ENCODE measurements at places on chromosomes 6 and 20.

- DNase-seq, result no peak
Observed at GRCh38 chr20:57612916-57613315, 7.3 kb downstream of the ZBP1 start.

GRCh38 chr20:17026346-17026745 is 200.5 kb upstream of the PCSK2 start:
- no peak for DNase-seq

DNA sequence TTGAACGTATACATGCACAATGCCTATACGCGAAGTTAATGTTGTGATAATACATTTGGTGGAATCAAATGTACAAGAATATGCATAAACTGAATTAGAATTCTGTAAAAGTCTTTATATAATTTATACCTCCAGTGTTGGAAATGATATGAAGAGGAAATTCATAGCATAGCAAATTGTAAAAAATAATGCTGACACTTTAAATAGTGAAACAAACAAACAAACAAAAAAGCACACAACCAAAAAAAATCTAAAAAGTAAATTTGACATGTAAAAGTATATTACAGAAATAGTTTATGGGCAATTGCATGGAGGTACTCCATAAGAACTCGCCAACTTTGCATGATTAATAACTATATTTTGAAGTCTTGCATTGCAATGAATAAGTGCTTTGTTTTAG is 780.9 kb downstream of the TBC1D32 start:
- DNase-seq, result no peak

DNA sequence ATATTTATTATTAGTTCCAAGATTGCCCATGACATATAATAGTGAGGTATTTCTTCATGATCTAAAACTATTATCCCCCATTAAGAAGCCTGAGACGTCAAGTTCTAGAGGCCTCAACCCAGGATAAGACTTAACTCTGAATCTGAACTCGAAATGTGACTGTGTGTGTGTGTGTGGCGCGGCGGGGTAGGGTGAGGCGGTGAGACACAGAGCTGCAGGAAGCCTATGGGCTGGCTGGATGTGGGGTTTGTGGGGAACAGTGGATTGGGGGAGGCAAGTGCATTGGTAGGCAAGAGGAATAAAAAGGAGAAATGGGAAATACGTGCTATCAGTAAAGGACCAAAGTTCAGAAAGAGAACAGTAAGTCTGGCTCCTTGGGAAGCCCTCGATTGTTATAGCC is 66.5 kb upstream of the RNF146 start:
- no peak for DNase-seq

- peak; percentile 81 for DNase-seq
Observed at GRCh38 chr20:63537525-63538203, 488 bp upstream of the PTK6 start.

DNA sequence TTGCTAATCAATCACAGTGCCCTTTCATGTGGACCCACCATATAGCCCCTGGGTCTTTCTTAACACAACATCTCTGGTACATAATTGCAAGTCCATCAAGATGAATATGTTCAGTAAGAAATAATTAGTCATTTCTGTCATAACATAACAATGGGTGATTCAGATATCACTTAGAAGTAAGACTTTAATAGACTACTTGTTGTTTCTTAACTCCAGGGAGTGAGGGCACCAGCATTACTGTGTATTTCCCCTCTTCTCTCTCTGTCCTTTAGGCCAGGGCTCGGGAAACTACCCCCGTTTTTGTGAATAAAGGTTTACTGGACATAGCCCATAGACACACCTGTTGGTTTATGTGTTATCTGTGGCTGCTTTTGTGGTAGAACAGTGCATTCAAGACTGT is 123.5 kb downstream of the SLC24A3 start:
- no peak for DNase-seq

GRCh38 chr6:139926711-139927110 is 552.3 kb upstream of the CITED2 start:
- no peak for DNase-seq

- no peak for DNase-seq
Observed at GRCh38 chr20:21436205-21436604, 38.9 kb upstream of the NKX2-4 start.

GRCh38 chr6:127690092-127690491 is 113.1 kb downstream of the C6orf58 start:
- DNase-seq, result no peak

- no peak for DNase-seq
Observed at GRCh38 chr6:168525926-168526630, 85.1 kb downstream of the SMOC2 start.

DNA sequence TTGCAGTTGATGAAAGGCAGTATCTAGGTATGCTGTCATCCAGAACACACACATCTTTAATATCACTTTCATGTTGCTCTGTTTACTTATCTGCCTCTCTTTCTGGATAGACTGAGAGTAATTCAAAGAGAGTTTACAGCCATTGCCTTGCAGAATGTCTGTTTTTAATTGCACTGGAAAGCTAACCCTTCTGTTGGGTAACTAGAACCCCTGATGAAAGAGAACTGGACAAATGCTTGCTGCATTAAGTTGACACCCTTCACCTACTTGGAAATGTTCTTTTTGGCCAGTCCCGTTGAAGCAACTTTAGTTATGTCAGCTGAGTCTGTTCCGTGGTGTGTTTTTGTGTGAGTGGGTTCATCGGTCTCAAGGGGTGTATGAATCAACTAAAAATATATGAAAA is 383.8 kb upstream of the CITED2 start:
- DNase-seq, result no peak

GRCh38 chr6:136643850-136644596 is 93.8 kb upstream of the MAP7 start:
- DNase-seq, result peak; percentile 65

- no peak for DNase-seq
Observed at GRCh38 chr6:109695468-109695867, 4.4 kb downstream of the FIG4 start.

- no peak for DNase-seq
Observed at GRCh38 chr20:10665791-10666190, 8.0 kb downstream of the JAG1 start.

GRCh38 chr6:125948455-125948854 is 8.1 kb upstream of the HINT3 start:
- DNase-seq, result no peak

DNA sequence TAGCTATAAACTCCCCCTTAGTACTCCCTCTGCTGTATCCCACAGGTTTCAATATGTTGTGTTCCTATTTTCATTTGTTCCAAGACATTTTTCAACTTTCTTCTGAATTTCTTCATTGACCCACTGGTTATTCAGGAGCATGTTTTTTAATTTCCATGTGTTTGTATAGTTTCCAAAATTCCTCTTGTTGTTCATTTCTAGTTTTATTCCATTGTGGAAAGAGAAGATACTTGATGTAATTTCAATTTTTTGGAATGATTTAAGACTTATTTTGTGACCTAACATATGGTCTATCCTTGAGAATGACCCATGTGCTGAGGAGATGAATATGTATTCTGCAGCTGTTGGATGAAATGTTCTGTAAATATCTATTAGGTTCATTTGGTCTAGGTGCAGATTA is 497.2 kb downstream of the BCKDHB start:
- DNase-seq, result no peak

DNA sequence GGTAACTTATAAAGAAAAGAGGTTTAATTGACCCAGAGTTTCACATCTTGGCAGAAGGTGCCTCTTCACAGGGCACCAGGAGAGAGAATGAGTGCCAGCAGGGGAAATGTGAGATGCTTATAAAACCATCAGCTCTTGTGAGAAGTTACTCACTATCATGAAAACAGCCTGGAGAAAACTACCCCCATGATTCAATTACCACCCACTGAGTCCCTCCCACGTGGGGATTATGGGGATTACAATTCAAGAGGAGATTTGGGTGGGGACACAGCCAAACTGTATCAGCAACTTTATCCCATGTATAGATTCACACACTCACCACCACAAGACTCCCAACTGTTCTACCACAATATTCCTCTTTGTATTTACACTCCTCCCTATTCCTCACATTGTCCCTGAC is 10.6 kb downstream of the PDSS2 start:
- no peak for DNase-seq

- DNase-seq, result no peak
Observed at GRCh38 chr6:160275511-160276003, 16.9 kb upstream of the SLC22A2 start.

GRCh38 chr20:44805979-44806620 is 4.2 kb downstream of the RIMS4 start:
- peak; percentile 11 for DNase-seq

GRCh38 chr6:25309886-25310285 is 30.7 kb downstream of the CARMIL1 start:
- DNase-seq, result no peak

GRCh38 chr20:1434571-1435336 is 31.9 kb downstream of the NSFL1C start:
- DNase-seq, result no peak

- no peak for DNase-seq
Observed at GRCh38 chr20:32966881-32967781, 37.1 kb downstream of the SUN5 start.

DNA sequence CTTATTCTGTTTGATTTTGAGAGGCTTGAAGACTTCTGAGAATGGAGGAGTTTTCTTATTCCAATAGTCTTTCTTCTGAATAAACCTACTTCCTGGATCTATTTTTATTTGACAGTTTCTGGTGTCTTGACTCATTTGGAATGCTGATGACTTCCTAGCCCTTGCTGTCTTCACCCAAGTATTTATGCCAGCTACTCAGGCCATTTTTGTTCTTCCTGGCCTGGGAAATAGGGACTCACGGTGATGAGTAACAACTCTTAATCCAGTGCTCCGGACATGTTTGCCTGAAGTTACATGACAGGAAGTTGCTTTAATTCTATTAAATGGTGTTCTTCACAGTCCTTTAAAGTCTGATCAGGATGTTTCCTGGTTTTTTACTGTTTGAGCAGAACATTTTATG is 272.1 kb upstream of the EYS start:
- no peak for DNase-seq

DNA sequence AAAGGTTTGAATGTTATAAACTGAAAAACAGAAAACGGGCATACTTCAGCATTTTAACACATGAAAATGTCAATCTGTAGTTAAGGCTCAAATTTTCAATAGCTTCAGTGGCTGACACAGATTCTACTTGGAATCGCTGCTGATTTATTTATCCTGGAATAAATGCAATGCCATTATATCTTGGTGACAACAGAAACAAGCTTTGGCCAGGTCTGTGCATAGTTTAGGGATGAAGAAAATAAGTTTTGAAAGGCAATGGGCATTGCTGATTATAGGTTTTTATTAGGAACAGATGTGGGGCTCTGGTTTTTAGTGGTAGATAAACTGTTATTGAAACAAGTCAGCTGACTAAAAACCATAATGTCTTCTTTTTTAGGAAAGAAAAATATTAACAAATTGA is 96.8 kb upstream of the SOX4 start:
- DNase-seq, result no peak

GRCh38 chr6:3912361-3913076 is 63.3 kb downstream of the FAM50B start:
- DNase-seq, result no peak

Data from right kidney (tissue), 9 donors.